Endodermal cell (in vitro differentiated cells): ENCODE measurements at places on chromosomes 16 and 17. TPM values are rescaled to one million over a fixed set of nuclear protein-coding genes. Genes with fewer than 3 reads are reported as not detected.

- DNase-seq = no peak
These were observed 551.5 kb downstream of the MAF start for GRCh38 chr16:79049040-79049439.

GRCh38 chr17:79043931-79044320 lies 20.0 kb downstream of the C1QTNF1 start:
- DNase-seq = no peak

LDHD gene
- 1.4 and 1.6 TPM in 2 replicates for total RNA-seq

ETV4 gene
- total RNA-seq = 42.1 to 52.8 TPM (median 51.1 TPM) in 3 replicates

ZG16B gene
- 0.16 TPM in 1 of 2 replicates, not detected in the other for total RNA-seq

GRCh38 chr17:29760279-29761039 lies 137.7 kb upstream of the CORO6 start:
- no peak for DNase-seq

GRCh38 chr17:27553019-27553511 lies 77.9 kb upstream of the LGALS9 start:
- peak; percentile 91 for DNase-seq

CACNB1 gene
- 9.0 and 12.2 TPM in 2 replicates for total RNA-seq

DNA sequence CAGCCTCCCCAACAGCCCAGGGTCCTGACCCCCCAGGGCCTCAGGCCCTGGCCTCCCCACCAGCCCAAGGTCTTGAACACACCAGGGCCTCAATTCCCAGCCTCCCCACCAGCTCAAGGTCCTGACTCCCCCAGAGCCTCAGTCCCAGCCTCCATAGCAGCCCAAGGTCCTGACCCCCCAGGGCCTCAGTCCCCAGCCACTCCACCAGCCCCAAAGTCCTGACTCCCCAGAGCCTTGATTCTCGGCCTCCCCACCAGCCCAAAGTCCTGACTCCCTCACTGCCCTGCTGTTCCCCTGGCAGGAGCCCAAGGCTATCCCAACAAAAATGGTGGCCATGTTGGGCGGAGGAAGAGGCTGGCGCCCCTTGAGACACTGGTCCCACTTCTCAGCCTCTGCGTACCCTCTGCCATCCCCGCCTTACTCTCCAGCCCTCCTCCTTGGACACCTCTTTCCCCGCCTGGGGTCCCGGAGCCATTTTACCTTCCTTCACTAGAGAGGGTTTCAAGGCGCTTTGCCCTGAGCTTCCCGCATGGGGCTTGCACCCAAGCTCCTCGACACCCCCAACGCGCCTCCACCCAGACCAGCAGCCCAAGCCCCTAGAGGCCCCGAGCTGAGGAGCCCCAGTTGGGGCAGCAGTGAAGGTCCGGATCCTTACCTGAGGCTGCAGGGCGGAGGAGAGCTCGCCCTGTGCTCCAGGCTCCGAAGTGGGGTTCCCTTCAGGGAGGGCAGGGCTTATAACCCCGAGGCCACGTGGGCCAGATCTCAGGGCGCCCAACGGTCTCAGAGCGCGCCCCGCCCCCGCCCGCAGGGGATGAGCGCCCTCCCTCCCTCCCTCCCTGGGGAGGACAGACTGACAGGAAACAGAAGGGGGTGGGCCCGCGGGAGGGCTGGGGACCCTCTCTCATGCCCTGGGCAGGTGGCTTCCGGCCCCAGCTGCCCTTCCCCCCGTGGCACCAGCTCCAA lies 3.5 kb upstream of the TSPOAP1 start:
- DNase-seq = no peak

- DNase-seq = peak; percentile 96
These were observed 47.1 kb downstream of the SPACA3 start for GRCh38 chr17:33038740-33039139.

DNA sequence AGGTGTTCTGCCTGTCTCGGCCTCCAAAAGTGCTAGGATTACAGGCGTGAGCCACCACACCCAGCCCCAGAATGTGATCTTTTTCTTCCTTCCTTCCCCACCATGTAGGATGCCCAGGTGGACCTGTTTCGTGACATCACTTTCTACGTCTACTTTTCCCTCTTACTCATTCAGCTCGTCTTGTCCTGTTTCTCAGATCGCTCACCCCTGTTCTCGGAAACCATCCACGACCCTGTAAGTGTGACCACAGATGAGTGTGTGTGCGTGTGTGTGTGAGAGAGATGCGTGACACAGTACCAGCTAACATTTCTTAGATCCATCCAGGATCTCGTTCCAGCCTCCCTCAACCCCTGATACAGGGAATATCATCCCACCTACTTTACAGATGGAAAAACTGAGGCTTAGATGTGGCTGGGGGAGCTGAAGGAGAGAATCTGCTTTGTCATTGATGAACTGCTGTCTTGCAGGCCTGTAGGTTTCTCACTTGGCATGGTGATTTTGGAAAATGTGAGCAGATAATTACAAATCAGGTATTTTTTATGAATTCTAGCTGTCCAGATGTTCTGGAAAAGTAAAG lies 67.1 kb downstream of the ABCC1 start:
- no peak for DNase-seq

- peak; percentile 68 for DNase-seq
These were observed 1.2 kb downstream of the HSDL1 start for GRCh38 chr16:84143784-84144199.

DNA sequence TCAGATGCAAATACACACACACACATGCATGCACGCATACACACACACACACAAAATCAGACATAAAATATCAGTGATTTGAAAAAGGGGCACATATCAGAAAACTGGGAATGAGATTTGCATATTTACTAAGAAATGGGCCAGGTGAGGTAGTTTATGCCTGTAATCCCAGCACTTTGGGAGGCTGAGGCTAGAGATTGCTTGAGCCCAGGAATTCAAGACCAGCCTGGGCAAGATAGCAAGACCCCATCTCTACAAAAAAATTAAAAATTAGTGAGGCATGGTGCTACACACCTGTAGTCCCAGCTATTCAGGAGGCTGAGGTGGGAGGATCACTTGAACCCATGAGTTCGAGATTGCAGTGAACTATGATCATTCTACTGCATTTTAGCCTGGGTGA lies 22.4 kb upstream of the PNPO start:
- no peak for DNase-seq

TBC1D3 gene
- not detected in 3 replicates for total RNA-seq

DNA sequence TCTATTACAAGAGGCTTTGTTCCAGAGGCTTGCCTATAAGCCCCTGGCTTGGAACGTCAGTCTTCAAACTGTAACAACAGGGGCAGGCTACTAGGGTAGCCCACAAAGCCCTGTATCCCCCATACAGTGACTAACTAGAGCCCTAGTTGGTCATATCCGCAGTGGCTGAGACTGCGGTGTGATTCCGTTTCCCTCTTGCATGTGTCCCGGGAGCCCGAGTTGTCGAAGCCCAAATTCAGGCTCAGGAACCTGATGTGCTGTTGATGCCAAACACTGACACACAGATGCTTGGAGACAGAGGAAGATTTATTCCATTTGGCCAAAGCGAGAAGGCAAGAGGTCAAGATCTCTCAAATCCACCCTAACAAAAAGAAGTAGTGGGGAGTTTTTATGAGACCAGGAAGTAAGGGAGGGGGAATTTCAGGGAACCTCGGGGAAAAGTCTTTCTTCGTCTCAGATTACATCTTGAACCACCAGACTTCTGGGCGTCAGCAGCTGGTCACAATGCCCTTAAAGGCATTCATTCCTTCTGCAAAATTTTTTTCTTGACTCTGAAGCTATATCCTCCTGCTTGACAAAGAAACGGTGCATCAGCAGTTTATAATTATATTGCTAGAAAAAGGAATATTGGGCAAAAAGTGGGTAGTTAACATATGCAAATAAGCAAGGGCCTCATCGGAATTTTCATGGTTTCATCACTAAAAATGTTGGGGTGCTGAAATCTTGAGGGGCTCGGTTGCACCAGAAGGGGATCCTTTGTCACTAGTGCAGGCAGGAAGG lies 879 bp downstream of the SLFN5 start:
- peak; percentile 77 for DNase-seq

MEOX1 gene
- total RNA-seq = not detected in 2 replicates

DNA sequence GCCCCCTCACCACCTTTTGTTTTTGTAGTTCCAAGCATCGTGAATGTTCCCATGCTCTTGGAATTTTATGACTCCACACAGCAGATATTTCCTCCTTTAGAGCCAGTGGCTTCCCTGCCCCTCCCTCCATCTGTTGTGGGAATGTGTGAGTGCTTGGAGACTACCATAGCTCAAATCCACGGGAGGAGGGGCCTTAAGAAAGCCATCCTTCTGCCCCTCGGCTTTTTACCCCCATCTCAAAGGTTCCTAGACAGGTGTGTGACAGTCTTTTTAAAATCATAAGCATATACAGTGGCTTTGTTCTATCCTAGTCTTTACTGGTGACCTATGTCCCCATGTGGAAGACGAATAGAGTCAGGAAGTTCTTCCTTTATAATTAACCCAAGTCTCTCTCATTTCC lies 47.2 kb downstream of the YPEL2 start:
- no peak for DNase-seq

DNA sequence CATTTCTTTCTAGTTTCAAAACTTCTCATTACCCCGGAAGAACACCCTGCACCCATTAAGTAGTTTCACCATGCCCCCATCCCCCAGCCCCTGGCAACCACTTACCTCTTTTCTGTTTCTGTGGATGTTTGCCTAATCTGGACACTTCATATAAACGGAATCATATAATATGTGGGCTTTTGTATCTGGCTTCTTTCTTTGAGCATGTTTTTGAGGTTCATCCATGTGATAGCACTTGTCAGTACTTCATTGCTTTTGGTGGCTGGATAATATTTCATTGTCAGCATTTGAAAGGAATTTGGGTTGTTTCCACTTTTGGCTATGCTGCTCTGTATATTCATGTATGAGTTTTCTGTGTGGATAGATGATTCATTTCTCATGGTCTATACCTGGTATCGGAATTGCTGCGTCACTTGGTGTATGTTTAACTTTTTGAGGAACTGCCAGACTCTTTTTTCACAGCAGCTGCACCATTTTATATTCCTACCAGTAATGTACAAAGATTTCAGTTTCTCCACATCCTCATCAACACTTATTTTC lies 30.0 kb upstream of the SLC5A10 start:
- no peak for DNase-seq

DNA sequence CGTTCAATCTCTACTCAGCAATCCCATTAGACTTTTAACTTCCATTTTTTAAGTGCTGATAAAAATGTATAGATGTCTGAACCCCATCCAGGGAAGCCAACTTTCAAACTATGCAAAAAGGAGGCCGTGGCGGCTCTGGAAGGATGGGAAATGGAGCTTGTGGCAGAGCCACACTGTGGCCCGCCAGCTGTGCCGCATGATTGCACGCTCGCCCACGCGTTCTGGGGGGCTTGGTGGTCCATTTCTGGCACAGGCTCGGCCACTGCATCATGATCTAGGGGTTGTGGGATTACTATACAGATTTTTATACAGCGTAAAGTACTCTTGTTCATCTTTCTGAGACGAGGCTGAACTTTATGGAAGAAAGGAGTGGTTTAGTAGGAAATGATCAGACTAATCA lies 57.6 kb downstream of the FOXL1 start:
- DNase-seq = no peak

LPO gene
- total RNA-seq = 0.07 TPM in 1 of 2 replicates, not detected in the other

CCDC40 gene
- 19.9 and 21.7 TPM in 2 replicates for total RNA-seq

GRCh38 chr17:54932711-54933110 lies 32.1 kb downstream of the TOM1L1 start:
- no peak for DNase-seq

- peak; percentile 87 for DNase-seq
These were observed 80.0 kb upstream of the NKD1 start for GRCh38 chr16:50467943-50468748.

GRCh38 chr17:20010936-20011335 lies 1.8 kb downstream of the SPECC1 start:
- DNase-seq = no peak

ABR gene
- 49.6 to 58.8 TPM (median 51.1 TPM) in 3 replicates for total RNA-seq

DNA sequence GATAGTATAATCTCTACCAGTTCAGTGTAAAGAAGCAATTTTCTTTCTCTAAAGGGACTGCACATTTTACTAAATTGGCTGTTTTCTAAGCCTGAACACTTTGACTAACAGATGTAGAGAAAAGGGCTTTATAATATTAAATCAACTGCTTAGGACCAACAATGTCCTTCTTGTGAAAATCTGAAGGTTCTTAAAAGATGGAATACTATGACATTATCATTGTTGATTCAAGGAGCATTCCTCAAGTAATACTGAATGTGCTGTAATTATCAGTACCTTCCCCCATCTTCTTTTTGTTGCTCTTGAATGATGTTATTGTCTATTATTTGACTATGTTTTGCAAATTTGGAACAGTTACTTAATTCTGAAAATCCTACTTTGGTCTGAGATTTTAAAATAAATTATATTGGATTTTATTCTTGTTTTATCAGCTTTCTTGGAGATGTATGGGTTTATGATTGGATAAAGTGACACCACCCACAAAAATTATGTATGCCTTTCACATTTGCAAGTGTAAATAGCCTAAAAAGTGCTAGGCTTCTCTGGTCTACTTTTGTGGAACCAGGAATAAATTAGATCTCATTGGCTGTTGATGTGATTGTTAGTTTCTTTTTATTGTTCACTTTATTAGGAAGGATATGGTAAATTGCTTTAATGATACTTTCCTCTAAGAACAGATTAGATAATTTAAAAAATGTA lies 53.0 kb downstream of the TAOK1 start:
- no peak for DNase-seq

RAB37 gene
- 7.1 and 8.4 TPM in 2 replicates for total RNA-seq

ADAD2 gene
- 0.77 TPM in 1 of 2 replicates, not detected in the other for total RNA-seq

DNA sequence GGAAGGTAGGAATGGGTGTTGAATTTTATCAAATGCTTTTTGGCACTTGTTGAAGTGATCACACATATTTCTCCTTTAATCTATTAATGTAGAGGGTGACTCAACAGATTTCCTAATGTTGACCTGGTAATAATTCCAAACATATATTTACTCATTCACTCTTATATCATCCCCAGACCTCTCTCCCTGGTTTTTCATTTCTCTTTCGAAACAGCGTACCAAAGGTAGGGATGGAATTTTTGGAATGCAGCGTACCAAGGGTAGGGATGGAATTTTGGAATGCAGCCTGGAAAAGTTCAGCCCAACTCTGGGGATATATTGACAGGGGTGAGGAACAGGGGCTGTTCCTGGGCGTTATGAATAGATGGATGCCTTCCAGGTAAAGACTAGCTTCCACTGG lies 7.3 kb downstream of the KIF18B start:
- peak; percentile 58 for DNase-seq

GRIN2A gene
- 0.86 and 1.2 TPM in 2 replicates for total RNA-seq

GRCh38 chr16:68782198-68783174 lies 45.4 kb downstream of the CDH1 start:
- DNase-seq = no peak

DNA sequence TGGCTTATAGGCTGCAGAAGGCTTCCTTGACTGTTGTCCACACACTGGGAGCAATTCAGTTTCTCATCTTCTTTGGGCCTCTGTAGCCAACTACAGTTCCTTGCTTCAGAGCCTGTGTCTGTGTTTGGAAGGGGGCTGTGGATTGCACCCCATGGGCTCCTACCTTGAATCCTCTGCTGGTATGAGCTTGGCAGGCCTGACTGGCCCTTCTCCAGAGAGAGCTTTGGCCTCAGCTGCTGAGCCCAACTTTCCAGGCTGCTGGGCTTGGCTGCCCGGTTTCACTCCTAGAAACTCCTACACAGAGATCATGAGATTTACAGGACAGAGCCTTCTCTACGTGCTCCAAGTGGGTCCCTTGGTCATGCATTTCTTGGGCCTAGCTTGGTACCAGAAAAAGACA lies 354.4 kb downstream of the SNX29 start:
- no peak for DNase-seq

- no peak for DNase-seq
These were observed 16.9 kb downstream of the PSMD3 start for GRCh38 chr17:39997543-39997942.

GRCh38 chr17:78315355-78316114 lies 44.3 kb downstream of the SOCS3 start:
- DNase-seq = peak; percentile 86
